ENCODE measurements at places on chromosomes 12 and 14.

GRCh38 chr14:62015243-62015642, 253.0 kb downstream of the SNAPC1 start:
- no peak for DNase-seq

- no peak for DNase-seq
These were observed 38.0 kb downstream of the CHGA start for GRCh38 chr14:92960706-92961566.

- no peak for DNase-seq
These were observed 74.7 kb downstream of the DIO3 start for GRCh38 chr14:101635749-101636560.

DNA sequence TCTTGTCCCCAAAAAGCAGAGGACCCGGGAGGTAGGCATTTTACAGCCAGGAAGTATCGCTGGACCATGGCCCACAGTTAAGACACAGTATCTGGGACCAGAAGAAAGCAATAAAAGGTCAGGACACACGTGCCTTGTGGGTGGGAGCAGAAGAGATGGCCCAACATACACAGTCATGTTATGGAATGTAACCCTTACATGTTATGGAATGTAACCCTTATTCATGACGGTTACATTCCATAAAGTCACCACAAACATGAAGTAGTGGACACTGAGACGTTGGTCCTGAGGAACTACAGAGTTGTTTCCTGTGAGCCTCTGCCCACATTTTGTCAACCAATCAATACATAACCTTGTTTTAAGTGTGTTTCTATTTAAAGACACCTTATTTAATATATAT, 285.6 kb upstream of the FKBP4 start:
- no peak for DNase-seq

- peak; percentile 69 for DNase-seq
These were observed 5.5 kb upstream of the ZNF740 start for GRCh38 chr12:53174881-53175491.

GRCh38 chr12:111645433-111645832, 40.3 kb downstream of the BRAP start:
- no peak for DNase-seq

GRCh38 chr12:103765322-103765721, 75.7 kb downstream of the NT5DC3 start:
- DNase-seq = no peak

GRCh38 chr14:48250575-48250974, 575.2 kb upstream of the MDGA2 start:
- DNase-seq = no peak

DNA sequence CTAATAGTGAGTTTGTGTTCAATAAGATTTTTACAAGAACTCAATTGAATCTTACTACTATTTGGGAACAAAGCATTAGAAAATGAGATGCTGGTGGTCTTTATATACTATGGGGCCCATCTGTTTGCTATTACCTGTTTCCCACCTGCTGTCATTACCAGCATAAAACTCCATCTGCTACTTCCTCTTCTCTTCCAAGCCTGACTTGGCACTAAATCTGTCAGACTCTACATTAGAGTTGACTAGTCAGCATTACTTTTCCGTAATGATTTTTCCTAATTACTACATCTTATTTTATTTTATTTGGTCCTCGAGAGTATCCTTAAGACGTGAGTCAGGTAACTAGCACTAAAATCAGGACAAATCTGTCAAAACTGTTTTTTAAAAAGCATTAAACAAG, 68.1 kb upstream of the KRR1 start:
- no peak for DNase-seq

DNA sequence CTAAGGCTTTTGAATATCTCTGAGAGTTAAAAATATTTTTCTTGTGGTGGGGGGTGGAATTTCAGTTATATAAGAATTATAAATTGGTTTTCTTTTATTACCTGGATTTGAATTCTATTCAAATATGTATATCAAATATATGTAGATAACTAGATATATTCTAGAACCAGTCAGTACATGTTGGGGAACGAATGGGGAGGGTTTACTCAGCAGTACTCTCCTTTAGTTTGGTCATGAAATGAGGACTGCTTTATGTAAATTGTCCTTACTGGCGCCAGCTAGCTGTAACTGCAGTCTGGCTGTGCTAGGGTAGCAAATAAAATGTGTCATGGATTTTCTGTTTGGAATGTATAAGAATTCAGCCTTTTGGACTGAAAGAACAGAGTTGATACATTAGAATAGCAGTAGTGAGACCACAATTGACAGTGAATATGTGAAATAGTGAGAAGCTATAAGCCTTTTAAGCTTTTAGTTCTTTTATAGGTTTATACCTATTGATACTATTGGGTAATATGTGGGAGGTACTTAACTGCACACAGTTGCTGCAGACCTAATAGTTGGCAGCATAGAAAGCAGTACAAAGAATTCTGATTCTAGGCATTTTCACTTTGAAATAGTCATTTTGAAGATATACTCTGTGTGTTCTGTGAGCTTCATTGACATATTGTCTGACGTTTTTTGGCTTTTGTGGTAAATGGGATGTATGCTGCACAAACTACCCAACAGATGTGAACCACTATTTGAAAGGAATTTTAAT, 29.0 kb downstream of the ATF7IP start:
- peak; percentile 63 for DNase-seq

DNA sequence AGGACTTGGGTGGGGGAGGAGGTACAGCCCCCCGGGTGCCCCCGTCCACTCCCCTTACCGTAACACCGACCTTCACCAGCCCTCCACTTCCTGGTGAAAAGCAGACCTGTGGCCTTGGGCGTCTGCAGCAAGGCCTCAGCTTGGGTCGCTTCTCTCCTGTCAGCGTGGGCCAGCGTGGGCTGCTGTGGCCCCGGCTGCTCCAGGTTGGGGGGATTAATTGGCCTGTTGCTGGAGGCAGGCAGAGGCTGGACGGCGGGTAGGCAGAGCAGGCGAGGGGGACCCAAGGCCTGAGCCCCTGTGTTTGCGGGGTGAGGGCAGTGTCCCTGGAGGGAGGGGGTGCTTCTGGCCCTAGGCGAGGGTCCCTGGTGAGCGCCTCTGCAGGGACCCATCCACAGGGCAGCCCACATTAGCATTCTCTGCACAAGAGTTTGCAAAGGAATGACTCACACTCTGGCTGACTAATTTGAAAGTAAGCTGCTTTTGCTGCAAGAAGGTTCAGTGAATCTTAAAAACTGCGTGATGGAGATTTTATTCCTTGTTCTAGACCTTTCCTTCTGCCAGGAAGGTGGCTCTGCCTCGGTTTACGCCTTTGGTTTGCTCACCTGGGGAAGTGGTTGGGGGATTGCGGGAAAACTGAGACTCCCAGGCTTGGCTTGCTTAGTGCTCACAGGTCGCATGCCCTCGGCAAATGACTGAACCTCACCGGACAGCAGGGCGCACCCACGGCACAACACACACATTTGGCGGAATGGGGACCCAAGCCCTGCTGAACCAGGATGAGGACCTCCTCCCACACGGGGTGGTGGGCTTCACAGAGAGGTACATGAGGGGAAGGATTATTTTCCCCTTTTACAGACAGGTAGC, 37.9 kb upstream of the DLK1 start:
- peak; percentile 51 for DNase-seq

DNA sequence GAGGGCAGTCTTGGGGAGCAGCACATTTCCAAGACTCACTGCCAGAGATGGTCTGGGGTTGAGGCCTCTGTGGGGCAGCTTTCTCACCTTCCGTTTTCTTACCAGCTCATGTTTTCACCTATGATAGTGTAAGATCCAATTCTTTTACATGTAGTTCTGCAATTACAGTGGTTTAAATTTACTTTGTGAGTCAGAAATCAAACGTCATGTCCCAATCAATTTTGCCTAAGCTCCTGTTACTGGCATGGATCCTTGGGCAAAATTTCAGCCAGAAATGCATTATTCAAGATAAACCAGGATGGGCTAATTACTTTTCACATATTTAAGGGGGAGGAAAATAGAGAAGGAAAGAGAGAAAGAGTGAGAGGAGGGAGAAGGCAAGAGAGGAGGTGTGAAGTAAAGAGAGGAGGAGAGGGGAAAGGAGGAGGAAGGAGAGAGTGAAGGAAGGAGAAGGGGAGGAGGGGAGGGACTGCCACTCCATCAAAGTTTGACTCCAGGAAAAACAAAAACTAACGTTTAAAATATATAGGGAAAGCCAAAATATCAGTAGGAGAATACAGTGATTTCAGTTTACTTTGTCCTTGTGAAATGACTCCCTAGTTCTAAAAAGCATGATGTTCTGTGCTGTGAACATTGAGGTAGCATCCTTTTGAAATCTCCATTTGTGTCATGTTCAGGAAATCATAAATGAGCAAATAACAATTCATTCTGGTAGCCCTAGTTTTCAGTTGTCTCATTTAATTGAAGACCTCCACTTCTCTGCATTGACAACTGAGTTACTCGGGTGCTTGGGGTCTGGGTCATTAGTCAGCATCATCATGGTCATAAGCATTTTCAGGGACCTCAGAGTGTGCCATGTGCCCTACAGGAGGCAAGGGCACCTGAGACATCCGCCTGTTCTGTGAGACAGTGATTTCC, 3.0 kb downstream of the BMAL2 start:
- no peak for DNase-seq

- no peak for DNase-seq
These were observed 70.4 kb downstream of the TXNDC16 start for GRCh38 chr14:52481864-52482263.

- no peak for DNase-seq
These were observed 2.7 kb downstream of the ANKRD33 start for GRCh38 chr12:51890511-51891171.

DNA sequence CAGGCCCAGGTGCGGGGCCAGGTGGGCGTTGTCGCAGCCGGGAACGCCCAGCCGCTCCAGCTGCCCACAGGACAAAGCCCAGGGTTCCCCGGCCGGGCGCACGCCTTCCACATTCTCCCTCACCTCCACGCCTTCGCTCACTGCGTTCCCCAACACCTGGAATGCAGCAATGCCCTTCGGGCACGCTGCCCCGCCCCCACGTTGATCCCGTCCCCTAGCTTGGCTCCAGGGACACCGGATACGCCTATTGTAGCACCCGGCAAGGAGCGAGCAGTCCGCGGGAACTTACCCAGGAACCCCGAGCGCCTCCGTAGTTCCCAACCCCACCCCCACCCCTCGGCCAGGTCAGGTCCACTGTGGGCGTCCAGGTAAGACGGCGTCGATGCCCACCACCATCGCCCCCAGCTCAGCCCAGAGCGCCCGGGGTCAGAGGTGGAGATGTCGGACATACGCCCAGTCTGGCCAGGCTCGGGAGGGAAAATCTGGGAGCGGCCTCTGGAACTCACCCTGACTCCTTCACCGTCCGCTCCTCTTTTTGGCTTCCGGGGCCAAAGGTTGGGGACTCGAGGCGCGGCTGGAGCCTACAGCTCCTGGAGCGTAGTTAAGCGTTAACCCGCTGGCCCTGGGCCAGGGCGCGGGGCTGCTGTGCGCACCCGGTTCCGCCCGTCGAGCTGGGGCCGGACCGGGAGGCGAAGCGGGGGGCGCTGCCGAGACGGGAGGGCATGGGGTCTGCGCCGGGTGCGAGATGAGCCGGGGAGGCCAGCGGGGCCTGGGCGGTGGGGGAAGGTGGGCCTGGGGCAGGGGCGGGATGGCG, 594 bp upstream of the CEP170B start:
- no peak for DNase-seq

DNA sequence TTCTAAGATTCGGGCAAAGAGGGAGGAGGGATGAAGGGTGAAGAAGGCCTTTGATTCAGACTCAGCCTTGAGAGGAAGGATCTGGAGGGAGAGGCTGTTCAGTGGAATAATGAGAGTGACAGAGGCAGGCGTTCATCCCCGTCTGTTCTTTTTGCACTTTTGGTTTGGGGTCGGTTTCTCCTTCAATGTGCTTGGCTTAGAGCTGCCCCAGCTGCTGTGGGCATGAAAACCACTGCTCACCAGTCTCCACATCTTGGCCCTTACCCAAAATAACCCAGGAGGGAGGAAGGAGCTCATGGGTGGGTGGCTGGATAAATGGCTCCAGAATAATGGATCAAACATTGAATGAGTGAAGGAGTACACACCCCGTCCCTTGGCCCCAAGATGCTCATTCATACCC, 261.7 kb upstream of the FKBP4 start:
- DNase-seq = no peak

DNA sequence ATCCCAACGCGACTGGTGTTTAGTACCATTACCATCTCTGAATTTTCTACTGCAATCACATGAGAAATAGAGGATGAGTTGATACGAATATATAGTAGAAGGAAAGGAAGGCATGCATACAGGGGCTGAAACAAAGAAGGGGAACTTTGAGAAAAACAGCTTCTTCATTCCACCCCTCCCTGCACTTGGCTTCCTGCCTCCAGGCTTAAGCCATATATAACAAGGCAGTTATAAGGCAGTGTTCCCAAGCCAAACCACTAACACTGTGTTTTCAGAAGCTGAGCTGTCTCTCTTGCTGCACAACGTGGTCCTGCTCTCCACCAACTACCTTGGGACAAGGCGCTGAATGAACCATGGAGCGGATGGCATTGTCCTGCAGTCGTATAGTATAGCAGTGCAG, 11.0 kb downstream of the LETMD1 start:
- DNase-seq = no peak

DNA sequence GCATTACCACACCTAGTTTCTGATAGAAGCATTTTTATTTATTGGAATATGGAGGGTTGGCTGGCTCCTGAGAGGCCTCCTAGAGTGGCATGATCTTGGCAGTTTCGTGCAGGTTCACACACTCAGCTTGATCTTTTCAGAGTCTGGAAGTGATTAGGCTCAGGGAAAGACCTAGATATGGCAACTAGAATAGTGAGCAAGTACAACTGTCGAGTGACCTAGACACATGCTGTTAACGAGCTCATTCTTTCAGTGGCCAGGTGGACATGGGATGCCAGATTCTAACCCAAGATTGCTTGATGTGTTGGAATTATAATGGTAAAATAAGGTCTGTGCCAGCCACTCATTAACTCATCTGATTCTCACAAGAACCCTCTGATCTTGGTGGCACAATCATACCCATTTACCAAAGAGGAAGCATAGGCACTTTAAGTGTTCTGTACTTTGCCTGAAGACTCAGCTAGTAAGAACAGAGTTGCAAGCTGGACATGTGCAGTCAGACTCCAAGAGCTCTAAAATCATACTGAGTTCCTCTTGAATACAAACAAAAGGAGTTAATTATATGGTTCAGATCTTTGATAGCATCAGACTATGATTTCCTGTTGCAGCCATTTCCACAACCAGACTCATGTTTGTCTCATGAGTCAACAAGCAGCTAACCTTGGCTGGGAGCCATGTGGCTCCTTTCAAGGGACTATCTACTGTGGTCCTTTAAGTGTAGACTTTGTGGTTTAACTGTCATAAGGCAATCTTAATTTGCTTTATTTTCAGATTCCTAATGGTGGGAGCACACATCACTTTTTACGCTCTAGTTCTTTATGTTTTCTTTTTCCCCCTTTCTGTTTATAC, 144.2 kb downstream of the PLEKHA5 start:
- peak; percentile 75 for DNase-seq

GRCh38 chr14:75752086-75752485, 91.0 kb downstream of the TTLL5 start:
- DNase-seq = no peak

GRCh38 chr14:34161351-34162082, 210.6 kb upstream of the EGLN3 start:
- no peak for DNase-seq

GRCh38 chr14:86279405-86279804, 749.5 kb downstream of the FLRT2 start:
- DNase-seq = no peak

GRCh38 chr12:132089407-132089910, 54.7 kb downstream of the DDX51 start:
- DNase-seq = no peak

GRCh38 chr14:75837151-75837787, 144.5 kb downstream of the TGFB3 start:
- no peak for DNase-seq
